Pulmonary artery endothelial cell (primary cell): ENCODE measurements at places on chromosomes 13 and 19. TPM values are rescaled to one million over a fixed set of nuclear protein-coding genes. Genes with fewer than 3 reads are reported as not detected.
A peak's percentile ranks its signal among the peaks of the same experiment; 100 is the strongest.

CYP2A13 gene
- total RNA-seq: not detected in 2 replicates

CPT1C gene
- total RNA-seq: 20.0 and 24.7 TPM in 2 replicates

HSH2D gene
- total RNA-seq: not detected in 2 replicates

DNA sequence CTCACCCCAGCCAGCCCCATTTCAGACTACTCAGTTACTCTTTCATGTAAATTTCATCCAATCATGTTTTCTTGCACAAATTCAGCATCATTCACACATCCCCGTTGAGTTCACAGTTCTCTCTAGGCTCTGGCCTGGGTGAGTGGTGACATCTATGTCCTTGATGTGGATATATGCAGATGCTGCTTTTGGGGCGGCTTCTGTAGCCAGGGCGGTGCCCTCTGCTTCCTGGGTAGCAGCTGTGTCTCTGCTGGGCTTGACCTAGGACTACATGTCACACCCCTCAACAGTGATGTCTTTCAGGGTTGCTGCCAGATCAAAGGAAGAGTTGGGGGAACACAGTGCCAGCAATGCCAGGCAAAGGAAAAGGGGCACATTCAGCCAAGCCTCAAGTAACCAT is 68.5 kb upstream of the KCTD15 start:
- DNase-seq: no peak

DNA sequence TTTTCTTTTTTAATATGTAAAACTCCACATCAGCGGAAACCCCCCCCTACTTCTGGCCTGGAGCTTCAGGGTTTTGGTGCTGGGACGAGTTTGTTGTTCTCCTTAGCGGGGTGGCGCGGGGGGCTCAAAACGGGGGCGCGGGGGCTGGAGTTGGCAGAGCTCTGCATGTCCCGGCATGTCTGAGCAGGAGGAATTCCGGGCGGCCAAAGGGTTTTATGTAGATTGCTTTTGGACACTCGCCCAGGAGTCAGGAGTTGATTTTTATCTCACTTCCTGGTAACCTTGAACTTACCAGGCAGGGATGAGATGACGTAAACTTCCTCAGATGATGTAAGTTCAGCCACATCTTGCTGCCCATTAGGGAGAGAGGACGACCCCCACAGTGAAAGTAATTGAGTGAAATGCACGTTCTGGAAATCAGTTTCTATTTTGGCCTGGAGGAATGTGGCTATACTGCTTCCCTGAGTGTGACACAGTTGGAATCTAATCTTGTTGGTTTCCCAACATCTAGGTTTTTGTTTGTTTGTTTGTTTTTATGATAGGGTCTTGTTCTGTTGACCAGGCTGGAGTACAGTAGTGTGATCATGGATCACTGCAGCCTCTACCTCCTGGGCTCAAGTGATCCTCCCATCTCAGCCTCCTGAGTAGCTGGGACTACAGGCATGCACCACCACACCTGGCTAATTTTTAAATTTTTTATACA is 21.0 kb upstream of the GDF15 start:
- peak; percentile 99 for DNase-seq

GRCh38 chr13:96781141-96781540 is 213.1 kb downstream of the OXGR1 start:
- DNase-seq: no peak

FCER2 gene
- total RNA-seq: not detected in 2 replicates

DNA sequence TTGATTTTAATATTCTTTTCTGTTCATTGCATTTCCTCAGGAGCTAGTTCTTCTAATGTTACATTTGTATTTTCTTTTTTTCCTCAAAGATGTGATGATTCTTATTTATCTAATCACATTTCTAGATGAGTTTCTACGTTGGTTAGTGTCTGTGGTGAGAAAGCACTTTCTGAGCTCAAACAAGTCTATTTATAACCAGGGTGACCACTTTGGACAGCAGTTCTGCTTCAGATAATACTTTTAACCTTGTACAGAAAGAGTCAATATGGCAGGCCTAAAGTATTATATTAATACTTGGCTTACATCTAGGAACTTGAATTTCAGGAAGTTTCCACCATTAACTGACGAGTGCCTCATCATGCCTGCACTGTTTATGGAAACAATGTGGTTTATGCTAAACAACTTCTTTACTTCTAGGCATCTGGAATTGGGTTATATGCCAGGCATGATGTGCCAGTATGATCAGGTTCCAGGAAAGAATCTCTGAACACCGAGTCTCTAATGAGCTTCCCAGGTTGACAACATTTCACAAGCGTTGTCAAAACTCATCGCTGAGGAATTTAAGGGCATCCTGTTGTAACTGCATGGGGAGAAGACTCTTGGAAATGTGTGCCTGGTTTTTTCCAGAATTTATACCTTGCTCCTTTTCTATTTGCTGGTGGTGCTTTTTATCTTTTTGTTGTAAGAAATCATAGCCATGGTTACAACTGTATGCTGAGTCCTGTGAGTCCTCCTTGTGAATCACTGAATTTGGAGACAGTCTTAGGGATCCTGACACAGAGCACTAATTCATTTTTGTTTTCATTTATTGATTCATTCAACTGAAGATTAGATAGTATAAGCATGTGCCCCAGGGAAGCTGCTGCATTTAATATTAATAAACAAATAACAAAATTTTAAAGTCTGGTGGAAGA is 344.4 kb upstream of the PCDH9 start:
- no peak for DNase-seq

GRCh38 chr13:30159446-30159839 is 147.9 kb downstream of the KATNAL1 start:
- DNase-seq: no peak

- DNase-seq: no peak
These were observed 29.7 kb upstream of the FAM216B start for GRCh38 chr13:42751693-42752092.

DNA sequence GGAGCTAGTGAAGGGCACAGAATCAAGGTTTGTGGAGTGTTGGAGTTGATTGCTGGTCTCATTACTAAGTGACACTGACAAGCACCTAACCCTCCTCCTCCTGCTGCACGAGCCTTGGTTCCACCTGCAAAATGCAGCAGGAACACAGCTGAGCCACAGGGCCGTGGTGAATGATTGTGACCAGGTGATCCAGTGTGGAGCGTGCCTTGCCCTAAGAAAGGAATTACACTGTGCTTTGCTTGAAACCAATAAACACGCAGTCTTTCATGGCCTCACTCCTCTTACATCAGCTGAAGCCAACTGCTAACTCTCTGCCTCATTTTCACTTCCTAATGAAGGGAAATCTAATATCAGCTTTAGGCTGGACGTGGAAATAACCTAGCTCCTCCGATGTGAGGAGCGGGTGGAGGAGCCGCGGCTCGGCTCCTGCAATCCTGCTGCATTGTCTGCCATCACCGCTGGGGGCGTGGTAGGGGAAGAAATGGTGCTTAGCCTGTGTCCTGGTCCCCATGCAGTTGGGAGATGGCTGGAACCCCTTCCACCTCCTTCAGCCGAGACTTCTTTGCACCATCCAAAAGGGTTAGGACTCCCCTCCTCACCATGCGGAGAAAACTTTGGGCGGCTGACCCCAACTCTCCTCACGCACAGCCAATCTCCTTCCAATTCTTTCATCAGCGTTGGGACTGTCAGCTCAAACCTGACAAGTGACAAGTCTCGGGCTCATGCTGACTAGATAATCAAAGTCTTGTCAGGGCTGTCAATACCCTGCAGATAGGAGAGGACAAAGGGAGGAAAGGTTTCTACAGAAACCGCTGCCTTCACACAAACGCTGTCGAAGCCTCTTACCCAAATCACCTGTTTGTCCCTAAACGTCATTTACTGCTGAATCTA is 427.9 kb downstream of the ZNF536 start:
- DNase-seq: no peak

CILP2 gene
- not detected in 2 replicates for total RNA-seq

U2AF1L4 gene
- 2.0 and 3.9 TPM in 2 replicates for total RNA-seq
